ENCODE measurements at places on chromosomes 7 and 10.
A peak's percentile ranks its signal among the peaks of the same experiment; 100 is the strongest.

GRCh38 chr7:128811631-128812430 is 18.4 kb upstream of the FLNC start:
- DNase-seq, result no peak

- DNase-seq, result no peak
Measured at GRCh38 chr7:2639695-2640481, 8.1 kb downstream of the TTYH3 start.

DNA sequence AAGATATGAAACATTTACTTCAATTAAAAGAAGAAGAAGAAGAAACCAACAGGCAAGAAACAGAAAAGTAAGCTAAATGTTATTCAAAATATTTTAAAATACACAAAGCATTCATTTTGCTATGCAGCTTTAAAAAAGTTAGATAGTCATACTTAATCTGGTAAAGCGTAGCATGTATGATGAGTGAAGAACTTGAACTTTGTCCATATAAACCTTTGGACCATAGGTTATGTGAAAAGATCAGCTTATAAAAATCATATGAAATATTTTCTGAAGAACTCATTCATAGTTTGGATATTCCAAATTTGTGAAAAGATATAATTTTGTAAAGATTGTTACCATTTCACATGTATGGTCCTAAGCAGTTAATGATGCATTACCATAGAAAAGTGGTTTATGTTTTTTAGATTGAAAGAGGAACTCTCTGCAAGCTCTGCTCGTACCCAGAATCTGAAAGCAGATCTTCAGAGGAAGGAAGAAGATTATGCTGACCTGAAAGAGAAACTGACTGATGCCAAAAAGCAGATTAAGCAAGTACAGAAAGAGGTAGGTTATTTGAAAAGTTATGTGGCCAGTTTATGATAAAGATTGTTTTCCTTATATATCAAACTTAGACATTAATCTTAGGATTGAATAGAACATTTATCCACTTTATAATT is 37.3 kb downstream of the KIF20B start:
- no peak for DNase-seq

DNA sequence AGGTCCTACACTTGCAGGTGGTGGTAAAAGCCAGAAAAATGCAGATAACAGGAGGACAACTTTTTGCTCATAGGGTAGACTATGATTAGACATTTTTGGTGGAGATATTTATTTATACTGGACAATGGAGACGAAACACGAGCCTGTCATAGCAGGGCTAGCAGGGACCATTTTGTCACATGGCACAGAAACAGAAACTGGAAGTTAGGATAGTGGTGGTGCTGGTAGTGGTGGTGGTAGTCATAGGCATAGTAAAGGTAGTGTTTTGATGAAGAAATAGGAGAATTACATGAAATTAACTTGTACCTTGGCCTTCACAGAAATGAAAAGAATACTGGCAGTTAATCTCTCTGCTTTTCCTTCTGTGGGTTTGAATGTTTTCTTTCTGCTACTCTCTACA is 8.8 kb upstream of the MGAM start:
- no peak for DNase-seq

GRCh38 chr10:34408956-34409355 is 406.1 kb downstream of the PARD3 start:
- DNase-seq, result no peak

DNA sequence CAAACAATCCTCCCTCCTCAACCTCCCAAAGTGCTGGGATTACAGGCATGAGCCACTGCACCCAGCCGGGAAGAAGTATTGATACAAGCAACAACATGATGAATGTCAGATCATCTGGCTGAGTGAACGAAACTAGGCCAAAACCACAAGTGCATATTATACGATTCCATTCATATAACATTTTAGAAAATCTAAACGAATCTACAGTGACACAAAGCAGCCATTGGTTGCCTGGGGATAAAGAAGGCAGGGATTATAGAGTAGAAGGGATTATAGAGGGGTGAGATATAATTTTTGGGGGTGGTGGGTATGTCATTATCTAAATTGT is 11.5 kb upstream of the RHBDD2 start:
- no peak for DNase-seq

- no peak for DNase-seq
Measured at GRCh38 chr10:123428391-123428790, 237.8 kb upstream of the GPR26 start.

DNA sequence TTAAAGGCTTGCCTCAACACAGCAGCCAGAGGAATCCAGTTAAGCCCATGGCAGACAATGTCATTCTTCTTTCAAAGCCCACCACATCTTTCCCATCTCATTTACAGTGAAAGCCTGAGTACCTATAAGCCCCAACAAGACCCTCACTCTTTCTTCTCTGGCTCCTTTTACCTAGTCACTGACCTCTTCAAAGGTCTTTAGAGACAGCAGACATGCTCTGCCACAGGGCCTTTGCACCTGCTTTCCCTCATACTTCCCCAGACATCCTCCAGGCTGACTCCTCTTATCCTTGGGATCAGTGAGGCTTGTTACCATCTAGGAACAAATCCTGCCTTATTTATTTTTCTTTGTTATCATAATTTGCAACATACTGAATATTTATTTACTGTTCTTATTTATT is 17.8 kb downstream of the HYAL4 start:
- no peak for DNase-seq

DNA sequence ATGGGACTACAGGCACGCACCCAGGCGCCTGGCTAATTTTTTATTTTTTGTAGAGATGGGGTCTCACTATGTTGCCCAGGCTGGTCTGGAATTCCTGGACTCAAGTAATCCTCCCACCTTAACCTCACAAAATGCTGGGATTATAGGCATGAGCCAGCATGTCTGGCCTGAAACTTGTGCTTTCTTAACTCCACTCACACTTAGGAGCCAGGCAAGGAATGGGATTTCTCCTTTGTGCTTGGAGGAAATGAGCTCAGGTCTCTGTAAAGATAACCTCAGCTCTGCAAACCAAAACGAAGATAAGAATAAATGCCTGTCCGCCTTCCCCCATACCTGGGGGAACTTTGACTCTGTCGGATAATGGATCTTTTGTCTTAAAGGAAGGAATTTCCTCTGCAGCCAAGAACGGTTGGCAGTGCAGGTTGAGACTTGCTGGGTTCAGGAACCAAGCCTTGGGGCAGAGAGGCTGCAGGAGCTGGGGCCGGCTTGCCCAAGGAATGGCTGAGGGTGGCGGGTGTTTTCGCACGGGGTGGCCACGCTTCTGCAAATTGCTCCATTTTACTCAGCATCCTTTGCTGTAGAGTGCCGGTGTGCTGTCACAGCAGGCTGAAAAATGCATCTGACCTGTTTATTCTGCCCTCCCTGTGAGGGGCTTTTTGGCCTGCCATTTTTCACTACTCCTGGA is 174.2 kb downstream of the KIAA1217 start:
- no peak for DNase-seq

DNA sequence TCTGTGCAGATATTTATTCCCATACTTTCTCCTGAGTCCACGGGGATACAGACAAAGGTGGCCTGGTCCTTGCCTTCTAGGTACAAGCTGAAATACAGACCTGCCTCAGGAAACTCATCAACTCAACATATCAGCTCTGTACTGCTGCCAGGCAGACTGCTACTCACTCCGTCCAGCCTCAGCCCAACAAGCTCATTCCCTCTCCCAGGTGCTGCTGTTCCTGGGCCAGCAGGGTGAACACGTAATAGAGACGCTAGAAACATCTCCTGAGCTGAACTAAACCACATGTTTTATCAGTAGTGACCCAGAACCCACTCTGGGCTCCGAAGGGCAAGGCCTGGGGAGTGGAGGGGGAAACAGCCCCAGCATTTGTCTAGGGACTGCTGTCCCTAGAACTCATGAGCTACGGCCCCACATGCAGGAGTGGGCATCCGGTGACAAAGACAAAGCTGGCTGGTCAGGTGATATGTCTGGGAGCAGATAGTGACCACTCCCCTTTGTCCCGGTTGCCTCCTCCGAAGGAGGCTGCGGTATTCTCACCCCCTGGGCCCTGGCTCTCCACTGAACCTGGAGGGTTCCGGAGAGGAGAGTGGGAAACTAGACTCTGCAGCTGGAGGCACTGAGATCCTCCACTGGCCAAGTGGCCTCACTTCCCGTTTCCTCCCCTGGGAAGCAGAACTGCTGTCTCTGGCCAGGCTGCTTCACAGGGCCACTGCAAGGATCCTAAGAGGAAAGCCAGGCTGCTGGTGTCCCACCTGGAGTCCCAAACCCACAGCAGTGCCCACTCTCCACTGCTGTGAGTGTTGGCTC is 116.1 kb downstream of the FAM53B start:
- no peak for DNase-seq

GRCh38 chr7:134605978-134606923 is 40.4 kb upstream of the BPGM start:
- peak; percentile 11 for DNase-seq

GRCh38 chr10:31930023-31930751 is 1.6 kb upstream of the ARHGAP12 start:
- DNase-seq, result no peak

- no peak for DNase-seq
Measured at GRCh38 chr7:42097752-42098151, 139.3 kb downstream of the GLI3 start.

DNA sequence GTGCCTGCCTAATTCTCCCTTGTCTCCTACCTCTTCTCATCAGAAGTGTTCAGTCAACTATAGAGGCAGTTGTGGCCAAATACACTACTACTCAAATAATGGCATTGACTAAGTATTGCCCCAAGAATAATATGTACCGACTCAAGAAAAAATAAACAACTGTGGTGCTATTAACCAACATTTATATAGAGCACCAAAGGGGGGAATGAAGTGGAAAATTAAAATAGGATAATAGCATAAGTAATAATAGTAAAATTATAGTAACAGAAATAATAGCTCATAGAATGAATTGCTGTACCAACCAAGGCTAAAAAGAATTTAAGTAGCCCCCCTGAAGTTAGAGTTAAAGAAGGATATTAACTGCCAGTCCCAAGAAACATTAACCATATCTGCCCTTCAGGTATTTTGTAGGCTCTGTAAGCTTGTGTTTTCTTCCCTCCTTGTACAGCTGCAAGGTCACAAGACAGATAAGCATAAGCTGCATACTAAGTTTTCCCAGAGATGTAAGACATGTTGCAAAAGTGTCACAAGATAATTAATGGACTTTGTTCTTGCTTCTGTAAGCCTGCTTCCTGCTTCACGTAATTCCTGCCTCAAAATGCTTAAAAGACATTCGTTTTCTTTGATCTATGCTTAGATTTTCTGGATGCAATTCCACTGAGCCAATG is 10.9 kb upstream of the CYREN start:
- no peak for DNase-seq

GRCh38 chr10:68628576-68629127 is 68.5 kb downstream of the TET1 start:
- no peak for DNase-seq

DNA sequence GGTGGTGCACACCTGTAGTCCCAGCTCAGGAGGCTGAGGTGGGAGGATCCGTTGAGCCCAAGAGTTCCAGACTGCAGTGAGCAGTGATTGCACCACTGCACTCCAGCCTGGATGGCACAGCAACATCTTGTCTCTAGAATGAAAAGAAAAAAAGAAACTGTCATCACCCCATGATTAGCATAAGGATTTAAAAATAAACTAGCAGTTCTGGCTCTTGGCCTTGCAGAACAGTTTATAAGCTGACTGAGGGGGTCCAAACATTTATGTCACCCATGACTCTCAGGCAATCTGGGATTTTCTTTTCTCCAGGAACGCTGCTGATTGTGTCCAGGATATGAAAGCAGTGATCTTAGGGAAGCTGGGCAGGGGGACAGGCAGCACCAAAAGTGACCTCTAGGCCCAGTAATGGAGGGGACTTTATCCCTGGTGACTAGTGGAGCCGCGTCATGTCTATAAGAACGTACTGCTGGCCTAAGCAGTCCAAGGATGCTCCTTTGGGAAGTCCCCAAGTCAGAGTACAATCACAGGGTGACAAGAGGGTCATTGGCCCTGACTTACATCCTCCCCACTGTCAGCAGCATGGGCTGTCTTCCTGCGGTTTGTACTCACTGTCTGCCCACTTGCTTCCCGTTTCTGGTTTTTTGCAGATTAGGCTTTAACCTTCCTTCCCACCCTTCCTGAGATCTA is 177.4 kb downstream of the ARHGAP12 start:
- no peak for DNase-seq

DNA sequence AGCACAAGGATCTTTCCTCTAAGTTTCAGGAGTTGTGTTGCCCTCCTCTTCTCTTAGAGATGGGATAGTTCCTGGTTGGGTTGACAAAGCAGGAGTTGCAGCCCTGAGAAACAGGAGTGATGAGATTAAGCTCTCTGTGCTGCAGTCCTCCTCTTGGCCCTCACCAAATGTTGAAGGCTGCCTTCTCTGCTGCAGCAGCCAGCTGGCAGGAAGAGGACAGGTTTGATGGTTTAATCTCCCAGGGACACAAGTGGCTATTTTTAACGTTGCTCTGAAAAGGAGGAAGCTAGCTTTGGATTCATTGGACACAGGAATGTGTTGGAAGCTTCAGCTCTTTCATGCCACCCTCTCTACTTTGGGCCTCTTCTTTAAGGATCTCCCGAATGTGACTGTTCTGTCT is 9.4 kb downstream of the STRIP2 start:
- DNase-seq, result no peak

- no peak for DNase-seq
Measured at GRCh38 chr10:97810446-97810845, 38.6 kb upstream of the SFRP5 start.

GRCh38 chr10:76879116-76879913 is 758.3 kb downstream of the KCNMA1 start:
- no peak for DNase-seq

DNA sequence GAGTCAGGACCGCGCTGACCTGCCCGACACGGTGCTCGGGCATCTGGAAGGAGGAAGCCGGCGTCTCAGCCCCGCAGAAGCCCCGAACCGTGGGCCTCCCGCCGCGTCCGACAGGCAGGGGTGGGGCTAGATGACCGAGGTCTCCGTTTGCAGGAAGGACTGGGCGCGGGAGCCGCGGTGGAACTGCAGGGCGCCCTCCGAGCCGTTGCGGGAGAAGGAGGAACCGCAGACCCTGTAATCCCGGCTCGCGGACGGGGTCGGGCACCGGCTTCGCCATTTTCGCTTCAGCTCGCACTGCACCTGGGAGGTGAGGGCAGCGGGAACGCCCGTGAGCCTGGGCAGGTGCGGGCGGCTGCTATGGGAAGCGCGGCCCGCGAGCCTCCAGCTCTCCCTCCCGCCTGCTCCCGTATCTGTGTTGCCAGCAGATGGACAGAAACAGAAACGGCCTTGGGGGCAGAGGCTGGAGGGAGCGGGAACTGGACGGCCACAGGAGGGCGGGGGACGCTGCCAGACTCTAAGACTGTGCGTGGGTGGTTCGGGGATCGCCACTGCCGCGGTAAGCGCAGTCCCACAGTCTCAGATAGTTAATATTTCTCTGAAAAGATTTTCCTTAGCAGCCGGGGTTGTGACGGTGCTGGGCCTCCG is 114.1 kb downstream of the VIPR2 start:
- no peak for DNase-seq

- no peak for DNase-seq
Measured at GRCh38 chr10:126705951-126706565, 35.6 kb upstream of the C10orf90 start.

DNA sequence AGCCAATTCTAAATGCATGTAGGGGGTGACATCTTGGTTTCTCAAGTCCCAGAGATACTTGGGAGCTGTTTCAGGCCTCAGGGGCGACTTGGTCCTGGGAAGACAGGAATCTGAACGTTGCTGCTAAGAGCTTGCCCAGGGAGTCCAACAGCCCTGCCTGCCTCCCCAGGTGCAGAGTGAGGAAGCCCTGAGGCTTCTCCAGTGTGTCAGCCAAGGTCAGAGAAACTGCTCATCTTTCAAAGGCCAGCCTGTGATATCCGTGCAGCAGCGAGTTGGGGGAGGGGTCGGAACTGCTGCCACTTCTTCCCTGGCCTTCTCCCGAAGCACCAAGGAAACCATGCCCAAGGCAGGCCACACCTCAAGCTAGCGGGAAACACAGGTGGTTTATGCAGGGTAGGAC is 9.7 kb downstream of the GDF2 start:
- DNase-seq, result no peak

All from stimulated activated CD8-positive, alpha-beta memory T cell treated with anti-CD3 and anti-CD28 coated beads, Interleukin-4, amount 100 ng/mL, for 1 hour (primary cell).